SW 1271 (cell line): ENCODE measurements at places on chromosomes 4 and X.
A peak's percentile ranks its signal among the peaks of the same experiment; 100 is the strongest.

GRCh38 chr4:7243609-7244330 lies 51.4 kb downstream of the SORCS2 start:
- no peak for DNase-seq

DNA sequence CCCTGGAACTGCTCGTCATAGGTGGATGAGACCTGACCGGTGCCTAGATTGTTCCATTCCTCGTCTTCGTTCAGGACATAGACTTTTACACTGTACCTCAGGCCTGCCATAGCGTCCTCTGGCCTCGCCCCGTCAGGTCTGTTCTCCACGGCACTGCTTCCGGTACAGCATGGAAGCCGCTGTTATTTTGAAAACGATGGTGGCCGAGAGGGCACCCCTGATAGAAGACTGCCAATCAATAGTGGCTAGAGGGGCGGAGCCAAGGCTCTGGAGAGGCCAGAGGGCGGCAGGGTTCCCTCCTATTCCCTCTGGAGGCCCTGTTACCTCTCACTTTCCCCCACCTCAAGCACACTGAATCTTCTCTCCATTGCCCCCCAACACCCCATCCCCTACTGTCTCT lies at the start of gene PPP4R3C:
Gene PPP4R3C, minus strand, starts transcription at position 155 of the 400 bp plus-strand sequence. Its CDS starts 45 bp downstream, at position 110.
- DNase-seq: no peak

DNA sequence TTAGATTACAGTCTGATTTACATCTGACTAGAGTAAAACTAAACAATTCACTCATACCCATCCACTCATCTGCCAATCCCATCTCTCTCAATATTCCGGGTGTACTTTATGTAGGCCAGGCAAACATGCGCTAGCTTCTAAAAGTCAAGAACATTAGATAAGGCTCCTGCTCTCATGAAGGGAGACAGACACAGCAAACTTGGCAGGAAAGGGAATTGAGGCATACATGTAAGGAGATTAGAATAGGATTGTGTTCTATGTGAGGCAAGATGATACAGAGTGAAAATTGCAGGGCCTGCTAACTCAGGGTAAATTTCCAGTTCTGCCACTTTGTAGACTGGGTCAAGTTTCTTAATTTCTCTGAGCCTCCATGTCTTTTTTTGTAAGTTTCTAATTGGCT lies 135.8 kb downstream of the CDS1 start:
- DNase-seq: no peak

- DNase-seq: no peak
Measured at GRCh38 chrX:101160001-101160400, 59.6 kb upstream of the DRP2 start.

DNA sequence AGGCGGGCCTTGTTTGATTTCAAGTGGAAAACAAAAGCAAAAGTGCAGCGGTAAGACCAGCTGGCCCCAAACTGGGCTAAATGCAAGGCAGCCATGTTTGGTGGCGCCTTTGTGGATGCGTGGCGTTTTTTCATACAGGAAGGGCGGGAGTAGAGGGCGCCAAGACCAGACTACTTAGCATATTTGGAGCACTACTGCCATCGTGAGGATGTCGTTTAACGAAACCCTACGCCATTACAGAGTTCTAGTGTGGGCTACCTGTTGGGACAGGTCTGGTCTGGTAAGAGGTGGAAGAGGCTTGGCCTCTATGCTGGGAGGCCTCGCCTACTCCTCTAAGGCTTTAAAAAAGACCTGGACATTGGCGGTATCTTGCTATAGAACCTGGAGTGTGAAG lies 230.7 kb upstream of the STK26 start:
- DNase-seq: peak; percentile 73

DNA sequence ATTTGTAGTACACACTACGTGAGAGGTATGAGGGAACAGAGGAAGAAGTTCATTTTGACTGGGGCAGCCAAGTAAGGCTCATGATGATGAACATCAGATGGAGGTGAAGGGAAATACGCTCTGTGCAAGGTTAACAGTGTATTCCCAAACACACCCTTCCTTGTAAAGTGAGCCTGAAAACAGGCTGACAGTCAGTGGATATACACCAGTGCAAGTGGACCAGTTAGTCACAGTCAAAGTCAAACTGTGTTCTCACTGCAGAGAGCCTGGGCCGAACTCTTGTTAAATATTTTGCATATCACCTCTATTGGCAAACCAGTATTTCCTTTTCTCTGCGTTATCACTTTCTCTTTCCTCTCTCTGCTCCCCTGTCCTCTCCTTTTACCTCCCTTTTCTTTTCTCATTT lies 23.4 kb upstream of the RHOH start:
- no peak for DNase-seq

- DNase-seq: no peak
Measured at GRCh38 chr4:170758988-170759387, 669.2 kb upstream of the AADAT start.

GRCh38 chr4:188414441-188414840 lies 275.2 kb downstream of the TRIML1 start:
- DNase-seq: no peak

DNA sequence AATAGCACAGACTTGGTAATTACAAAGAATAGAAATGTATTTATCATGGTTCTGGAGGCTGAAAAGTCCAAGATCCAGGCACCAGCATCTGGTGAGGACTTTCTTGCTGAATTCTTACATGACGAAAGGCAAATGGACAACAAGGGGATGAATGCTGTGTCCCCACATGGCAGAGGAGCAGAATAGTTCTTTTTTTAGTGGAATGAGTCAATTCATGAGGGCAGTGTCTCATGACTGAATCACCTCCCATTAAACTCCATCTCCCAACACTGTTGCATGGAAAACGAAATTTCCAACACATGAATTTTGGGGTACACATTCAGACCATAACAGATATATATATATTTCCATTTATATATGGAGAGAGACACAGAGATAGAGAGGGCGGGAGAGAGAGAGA lies 628.3 kb downstream of the TRIML1 start:
- no peak for DNase-seq

DNA sequence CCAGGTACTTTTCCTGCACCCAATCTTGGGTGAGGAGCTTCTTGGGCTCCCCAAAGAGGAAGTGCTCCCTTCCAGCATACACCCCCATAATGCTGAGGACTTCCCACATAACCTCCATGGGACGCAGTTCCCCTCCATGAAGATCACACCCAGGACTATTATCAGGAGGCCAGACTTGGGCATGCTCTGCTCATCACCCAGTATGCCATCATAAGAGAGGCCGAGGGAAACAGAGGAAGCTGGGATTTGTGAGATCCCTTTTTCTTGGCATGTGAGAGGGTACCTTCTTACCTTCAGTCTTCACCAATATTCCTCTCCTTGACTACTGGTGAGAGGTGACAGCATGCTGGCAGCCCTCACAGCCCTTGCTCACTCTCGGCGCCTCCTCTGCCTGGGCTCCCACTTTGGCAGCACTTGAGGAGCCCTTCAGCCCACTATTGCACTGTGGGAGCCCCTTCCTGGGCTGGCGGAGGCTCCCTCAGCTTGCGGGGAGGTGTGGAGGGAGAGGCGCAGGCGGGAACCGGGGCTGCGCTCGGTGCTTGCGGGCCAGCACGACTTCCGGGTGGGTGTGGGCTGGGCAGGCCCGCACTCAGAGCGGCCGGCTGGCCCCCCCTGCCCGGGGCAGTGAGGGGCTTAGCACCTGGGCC lies 15.7 kb upstream of the HSFX1 start:
- no peak for DNase-seq

GRCh38 chr4:10066206-10066605 lies 44.9 kb upstream of the SLC2A9 start:
- no peak for DNase-seq

- no peak for DNase-seq
Measured at GRCh38 chr4:38056011-38056685, 96.0 kb downstream of the PTTG2 start.
